Hippocampal formation (tissue), 2 donors: ENCODE measurements at places on chromosomes 5 and 9.
A peak's percentile ranks its signal among the peaks of the same experiment; 100 is the strongest.

GRCh38 chr5:137051161-137051560 lies 448.0 kb downstream of the SPOCK1 start:
- no peak for DNase-seq

DNA sequence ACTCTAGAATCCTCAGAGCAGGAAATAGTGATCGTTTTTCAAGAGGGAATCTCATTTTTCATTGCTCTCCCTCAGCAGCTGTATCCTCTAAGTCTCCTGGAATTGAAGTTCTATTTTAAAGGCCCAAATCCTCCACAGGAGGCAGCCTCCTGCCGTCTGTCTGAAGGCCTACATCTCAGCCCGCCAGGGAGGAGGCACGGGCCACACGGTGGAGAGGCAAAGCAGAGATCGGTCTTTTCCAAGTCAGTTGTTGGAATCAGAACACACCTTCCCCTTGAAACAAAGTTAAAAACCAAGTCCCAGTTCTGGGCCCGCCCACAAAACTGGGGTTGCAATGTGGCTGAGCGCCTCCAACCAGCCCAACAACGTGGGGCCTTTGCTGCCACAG lies 68.7 kb downstream of the RAPGEF1 start:
- no peak for DNase-seq

GRCh38 chr9:114025196-114025753 lies 52.8 kb downstream of the AMBP start:
- no peak for DNase-seq

- DNase-seq, result no peak
Observed at GRCh38 chr5:10485142-10485795, 43.6 kb downstream of the ROPN1L start.

- no peak for DNase-seq
Observed at GRCh38 chr9:124480621-124480981, 26.6 kb downstream of the NR5A1 start.

- DNase-seq, result peak; percentile 75
Observed at GRCh38 chr5:11564706-11565105, 339.5 kb downstream of the CTNND2 start.

GRCh38 chr5:181070523-181070922 lies 30.5 kb downstream of the BTNL9 start:
- no peak for DNase-seq

- DNase-seq, result no peak
Observed at GRCh38 chr9:81071108-81071507, 618.2 kb downstream of the TLE1 start.

DNA sequence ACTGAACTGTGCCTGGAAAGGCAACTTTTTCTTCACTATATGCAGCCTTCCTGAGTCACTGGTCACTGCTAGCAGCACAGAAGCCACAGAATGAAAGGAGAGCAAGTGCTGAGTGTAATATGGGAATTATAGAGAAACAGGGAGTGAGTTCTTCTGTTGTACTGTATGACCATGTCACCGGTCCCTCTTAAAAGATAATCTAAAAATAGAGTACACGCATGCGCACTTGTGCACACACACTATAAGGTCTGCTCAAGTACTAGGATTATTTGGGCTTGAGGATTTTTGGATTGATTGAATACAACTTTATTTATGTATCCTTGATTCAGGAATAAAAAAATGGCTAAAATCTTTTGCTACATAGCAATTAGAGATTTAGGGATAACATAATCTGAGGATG lies 571.9 kb downstream of the PDE4D start:
- DNase-seq, result no peak

- DNase-seq, result no peak
Observed at GRCh38 chr5:76069061-76069735, 14.0 kb upstream of the SV2C start.

DNA sequence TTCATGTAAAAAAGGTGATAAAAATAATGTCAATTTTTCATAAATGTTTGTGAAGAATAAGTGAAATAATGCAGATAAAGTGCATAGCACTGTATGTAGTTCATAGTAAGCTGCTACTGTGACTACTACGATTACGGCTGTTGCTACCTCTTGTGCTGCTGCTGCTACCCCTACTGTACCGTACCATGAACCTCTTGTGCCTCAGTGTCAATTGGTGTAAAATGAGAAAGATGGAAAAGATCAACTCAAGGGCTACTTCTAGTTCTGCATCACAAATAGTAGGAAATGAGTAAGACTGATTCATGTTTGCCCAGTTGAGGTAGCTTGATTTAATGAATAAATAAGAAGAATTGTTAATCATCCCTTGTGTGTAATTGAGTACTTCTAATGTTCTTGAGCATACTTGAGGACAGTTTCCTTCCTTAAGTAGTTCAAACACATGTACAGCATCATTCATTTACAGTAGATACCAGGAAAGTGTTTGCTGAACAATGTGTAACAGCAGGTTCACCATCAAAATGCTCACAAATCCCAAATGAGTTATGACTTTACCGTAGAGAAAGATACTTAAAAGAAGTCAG lies 200.0 kb upstream of the ATP10B start:
- no peak for DNase-seq

DNA sequence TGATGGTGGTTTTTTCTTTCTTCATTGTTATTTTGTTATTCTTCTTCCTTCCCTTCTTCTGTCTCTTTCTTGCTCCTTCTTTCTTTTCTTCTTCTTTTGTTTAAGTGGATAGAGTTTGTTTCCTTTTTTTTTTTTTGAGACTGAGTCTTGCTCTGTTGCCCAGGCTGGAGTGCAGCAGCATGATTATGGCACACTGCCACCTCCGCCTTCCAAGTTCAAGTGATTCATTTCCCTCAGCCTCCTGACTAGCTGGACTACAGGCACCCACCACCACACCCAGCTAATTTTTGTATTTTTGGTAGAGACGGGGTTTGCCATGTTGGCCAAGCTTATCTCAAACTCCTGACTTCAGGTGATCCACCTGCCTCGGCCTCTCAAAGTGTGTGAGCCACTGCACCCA lies 40.3 kb downstream of the JAK2 start:
- DNase-seq, result no peak

- no peak for DNase-seq
Observed at GRCh38 chr5:78971998-78972397, 13.1 kb downstream of the ARSB start.

DNA sequence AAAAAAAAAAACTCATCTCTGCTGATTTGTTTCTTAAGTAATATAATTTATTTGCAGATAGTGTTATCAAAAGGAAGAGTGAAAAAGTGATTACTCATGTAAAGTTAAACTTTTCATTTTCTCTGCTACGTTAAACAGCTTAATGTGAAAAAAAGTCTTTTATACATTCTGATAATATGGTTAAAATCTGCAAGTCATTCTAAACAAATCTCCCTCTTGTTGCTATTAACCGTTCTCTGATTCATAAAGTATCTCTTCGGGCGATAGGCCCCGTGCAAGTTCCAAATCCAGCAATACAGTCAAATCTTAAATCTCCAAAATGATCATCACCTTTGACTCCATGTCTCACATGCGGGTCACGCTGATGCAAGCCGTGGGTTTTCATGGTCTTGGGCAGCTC lies 732.0 kb downstream of the TAF11L14 start:
- no peak for DNase-seq

GRCh38 chr5:146697211-146697610 lies 181.2 kb upstream of the GPR151 start:
- no peak for DNase-seq

- no peak for DNase-seq
Observed at GRCh38 chr5:37197340-37198050, 51.7 kb downstream of the CPLANE1 start.

- DNase-seq, result no peak
Observed at GRCh38 chr9:127962278-127962677, 18.5 kb downstream of the EEIG1 start.

- no peak for DNase-seq
Observed at GRCh38 chr5:144691936-144692335, 521.3 kb downstream of the KCTD16 start.

DNA sequence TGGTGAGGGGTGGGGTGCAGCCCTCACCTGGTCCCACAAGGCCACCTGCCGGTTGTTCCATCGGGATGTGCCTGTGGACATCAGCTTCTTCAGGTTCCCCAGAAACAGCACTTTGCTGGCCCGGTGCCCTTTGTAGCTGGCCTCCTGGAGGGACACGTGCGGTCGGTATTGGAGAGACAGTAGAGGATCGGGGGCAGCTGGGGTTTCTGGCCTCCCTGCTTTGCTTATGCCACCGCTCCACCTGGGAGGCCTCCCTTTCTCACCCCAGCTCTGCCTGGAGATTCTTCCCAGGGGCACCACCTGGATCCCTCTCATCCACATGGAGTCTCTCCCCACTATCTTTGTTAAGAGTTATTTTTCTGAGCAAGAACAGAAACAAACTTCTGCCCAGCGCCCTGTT lies 13.1 kb upstream of the TRIM14 start:
- DNase-seq, result no peak

DNA sequence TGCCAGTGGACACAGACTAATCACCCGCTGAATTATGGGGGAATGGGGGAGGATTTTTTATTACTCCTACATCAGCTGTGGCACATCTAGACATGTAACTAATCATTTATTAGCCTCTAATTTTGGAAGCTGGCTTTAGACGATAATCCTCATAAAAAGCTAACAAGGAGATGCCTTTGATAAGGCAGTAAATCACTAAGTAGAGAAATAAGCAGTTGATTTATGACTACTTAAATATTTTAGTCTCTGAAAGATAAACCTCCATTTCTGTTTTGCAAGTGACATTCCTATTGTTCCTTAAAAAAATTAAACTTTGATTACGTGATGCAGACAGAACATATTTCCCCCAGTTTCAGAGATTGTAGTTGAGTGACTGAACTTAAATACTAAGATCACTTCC lies 206.4 kb upstream of the CDKN2B start:
- no peak for DNase-seq

GRCh38 chr5:112018846-112019245 lies 261.9 kb upstream of the NREP start:
- DNase-seq, result no peak

- DNase-seq, result no peak
Observed at GRCh38 chr9:135146766-135147473, 59.5 kb downstream of the OLFM1 start.

DNA sequence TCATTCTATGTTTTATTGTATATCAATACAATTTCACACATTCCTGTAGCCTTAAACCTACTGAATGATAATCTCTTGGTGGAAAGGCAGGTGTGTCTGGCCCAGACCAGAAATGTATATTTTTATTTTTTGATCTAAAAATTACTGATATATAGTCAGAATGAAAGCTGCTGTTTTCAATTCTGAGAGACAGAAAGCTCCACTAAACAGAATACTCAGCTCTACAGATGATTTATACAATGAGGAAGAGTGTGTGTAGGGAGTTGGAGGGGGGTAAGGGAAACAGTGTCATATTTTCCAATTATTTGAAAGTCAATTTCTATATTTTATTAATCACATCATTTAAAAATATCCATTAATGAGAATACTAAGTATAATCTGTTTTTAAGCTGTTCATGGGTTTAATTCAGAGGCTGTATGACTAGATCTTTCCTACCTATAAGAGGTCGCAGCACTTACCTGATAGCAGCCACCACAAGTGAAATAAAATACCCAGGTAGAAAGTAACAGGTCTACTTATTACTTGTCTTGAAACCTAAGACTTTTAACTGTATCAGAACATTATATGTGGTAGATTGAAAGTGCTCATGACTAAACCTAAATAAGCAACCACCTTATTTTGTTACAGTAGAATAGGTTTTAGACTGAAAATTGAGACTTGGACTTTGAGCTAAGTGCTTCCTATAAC lies 183.4 kb downstream of the TMC1 start:
- DNase-seq, result no peak

DNA sequence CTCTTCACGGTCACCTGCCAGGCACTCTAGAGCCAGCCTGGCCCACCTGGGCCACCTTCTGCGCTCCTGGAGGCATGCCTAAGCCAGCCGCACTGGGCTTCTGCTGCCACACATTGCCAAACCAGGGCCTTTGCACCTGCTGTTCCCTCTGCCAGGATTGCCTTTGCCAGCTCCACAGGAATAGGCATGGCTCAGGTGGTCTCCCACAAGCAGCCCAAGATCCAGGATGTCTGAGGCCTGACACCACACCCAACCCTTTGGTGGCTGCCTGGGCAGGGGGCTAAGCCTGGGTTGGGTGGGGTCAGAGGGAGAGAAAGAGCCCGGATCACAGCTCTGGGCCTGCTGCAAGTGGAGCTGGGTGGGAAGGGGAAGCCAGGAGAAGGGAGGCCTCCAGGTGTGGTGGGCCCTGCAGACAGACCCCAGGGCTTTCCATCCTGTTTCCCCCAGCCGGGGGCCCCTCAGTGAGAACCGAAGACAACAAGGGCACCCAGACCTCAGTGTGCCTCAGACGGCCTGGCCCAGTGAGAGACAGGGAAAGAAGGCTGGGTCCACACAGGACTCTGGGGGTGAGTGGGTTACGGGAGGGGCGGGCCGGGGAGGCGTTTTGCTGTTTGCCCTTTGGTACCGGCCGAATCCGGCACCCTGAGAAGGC lies 672 bp upstream of the SUSD3 start:
- DNase-seq, result no peak

DNA sequence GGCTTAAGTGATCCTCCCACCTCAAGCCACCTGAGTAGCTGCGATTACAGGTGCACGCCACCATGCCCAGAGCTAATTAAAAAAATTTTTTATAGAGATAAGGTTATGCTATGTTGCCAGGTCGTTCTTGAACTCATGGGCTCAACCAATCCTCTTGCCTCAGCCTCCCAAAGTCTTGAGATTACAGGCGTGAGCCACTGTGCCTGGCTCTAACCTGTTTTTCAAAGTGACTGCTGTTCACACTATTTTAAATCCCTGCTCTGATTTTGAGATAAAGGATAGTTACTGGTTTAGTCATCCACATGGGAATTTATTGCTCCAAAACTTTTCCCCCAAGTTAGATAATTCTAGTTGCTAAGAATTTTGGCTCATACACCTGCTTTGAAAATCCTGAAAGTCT lies 48.2 kb upstream of the MTMR12 start:
- DNase-seq, result no peak

DNA sequence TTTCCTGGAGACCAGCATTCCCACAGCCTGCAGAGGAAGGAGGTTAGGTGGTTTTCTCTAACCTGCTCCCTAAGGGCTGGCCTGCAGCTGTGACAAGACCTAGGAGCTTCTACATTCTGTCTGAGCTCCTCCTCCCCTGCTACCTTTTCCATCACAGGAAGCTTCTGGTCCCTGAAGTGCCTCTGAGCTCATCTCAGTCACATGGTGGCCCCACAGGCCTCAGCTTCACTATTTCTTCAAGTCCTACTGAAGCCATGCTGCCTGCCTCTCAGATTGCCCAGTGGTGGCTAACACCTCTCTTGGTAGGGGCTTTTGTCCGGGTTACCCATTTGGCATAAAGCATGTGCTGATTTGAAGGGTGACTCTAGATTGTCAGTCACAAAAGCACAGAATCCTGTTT lies 259.4 kb downstream of the CRB2 start:
- DNase-seq, result no peak

- DNase-seq, result no peak
Observed at GRCh38 chr5:94102849-94103248, 361.4 kb upstream of the POU5F2 start.

- no peak for DNase-seq
Observed at GRCh38 chr5:137734331-137734730, 1.6 kb downstream of the KLHL3 start.

- no peak for DNase-seq
Observed at GRCh38 chr9:86983620-86984259, 36.4 kb upstream of the GAS1 start.
